ENCODE measurements at places on chromosomes 5 and 9.
A peak's percentile ranks its signal among the peaks of the same experiment; 100 is the strongest.

GRCh38 chr9:71937898-71938297 lies 26.5 kb downstream of the C9orf85 start:
- DNase-seq = no peak

- DNase-seq = no peak
These were observed 11.2 kb downstream of the RXRA start for GRCh38 chr9:134337469-134337868.

DNA sequence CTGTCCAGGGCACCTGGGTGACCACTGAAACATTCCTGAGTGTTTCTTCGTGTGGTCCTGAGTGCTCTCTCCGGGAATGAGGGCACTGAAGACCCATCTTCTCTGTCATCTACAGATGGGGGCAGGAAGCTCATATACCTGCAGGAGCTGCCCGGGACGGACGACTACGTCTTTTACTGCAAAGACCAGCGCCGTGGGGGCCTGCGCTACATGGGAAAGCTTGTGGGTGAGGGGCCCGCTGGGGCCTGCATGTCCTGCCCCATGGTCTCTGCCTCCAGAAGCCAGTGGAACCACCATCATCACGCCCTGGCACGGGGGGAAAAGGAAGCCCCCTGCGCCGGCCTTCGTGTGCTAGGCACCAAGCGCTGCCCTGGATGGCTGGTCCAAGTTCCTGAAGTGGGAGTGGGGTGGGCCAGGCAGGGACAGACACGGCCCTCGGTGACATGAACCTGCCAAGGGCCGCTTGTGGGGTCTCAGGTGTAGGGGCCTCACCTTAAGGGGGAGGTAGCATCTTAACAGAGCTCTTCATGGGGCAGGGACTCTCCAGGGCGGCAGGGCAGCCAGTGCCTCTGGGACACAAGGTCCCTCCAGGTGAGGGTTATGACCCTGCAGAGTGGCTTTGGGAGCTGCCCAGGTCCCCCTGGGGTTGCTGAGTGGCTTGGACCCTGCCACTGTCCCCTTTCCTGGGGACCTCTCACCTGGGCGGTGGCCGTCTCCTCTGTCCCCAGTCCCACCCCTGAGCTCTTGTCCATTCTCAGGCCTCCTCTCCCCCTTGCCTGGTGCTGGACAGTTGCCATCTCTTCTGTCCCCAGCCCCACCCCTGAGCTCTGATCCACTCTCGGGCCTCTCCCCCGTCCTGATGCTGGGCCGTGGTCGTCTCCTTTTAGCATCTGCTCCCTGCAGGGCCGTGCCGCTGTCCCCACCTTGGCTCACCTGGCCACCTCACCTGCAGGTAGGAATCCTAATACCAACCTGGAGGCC lies 2.1 kb downstream of the OBP2A start:
- no peak for DNase-seq

- no peak for DNase-seq
These were observed 297.7 kb downstream of the MSX2 start for GRCh38 chr5:175021841-175022625.

DNA sequence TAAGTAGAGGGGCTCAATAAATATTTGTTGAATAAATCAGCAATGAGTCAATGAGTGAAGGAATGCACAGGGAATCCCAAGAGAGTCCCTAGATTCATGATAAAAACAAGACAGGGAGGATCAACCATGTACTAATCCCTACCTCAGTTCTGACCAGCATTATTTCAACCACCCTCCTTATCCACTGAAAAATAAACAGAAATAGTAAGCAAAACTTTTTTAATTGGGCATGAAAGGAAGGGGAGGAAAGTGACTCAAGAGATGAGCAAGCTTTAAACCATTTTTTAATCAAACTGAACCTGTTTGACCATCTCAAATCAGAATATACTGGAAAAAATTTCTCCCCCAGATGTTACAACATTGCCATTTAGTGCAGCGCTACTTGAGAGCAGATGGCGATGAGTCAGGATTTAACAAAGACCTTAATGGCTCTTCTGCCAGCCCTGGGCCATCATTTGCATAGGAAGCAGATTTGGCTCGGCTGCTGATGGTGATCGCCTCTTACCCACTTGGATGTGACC lies 194.8 kb upstream of the SLC30A5 start:
- DNase-seq = no peak

GRCh38 chr9:99720455-99721050 lies 101.1 kb upstream of the NR4A3 start:
- no peak for DNase-seq

DNA sequence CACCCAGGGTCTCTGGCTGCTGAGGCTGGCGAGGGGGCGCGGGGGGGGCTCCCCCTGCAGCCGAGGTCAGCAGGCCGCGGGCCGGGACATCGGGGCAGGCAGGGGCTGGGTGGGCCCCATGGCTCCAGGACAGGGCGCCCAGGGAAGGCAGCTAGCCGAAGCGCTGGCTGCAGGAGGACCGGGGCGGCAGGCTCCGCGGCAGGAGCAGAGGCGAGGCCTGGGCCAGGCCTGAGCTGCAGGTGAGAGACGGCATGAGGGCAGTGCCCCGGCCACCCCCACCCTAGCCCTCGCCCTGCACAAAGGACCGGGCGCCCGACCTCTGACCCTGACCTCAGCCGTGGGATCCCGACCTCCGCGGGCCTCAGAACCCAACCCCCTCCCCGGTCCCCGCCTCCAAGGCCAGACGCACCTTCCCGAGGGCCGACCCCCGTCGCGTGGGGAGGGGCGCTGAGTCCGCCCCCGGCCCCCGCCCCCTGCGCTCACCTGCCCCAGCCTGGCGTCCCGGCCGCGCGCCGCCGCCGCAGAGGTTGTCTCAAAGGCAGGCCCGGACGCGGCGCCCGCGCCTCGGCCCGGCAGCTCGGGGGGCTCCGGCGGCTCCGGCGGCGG lies 431 bp downstream of the RNF208 start:
- no peak for DNase-seq

DNA sequence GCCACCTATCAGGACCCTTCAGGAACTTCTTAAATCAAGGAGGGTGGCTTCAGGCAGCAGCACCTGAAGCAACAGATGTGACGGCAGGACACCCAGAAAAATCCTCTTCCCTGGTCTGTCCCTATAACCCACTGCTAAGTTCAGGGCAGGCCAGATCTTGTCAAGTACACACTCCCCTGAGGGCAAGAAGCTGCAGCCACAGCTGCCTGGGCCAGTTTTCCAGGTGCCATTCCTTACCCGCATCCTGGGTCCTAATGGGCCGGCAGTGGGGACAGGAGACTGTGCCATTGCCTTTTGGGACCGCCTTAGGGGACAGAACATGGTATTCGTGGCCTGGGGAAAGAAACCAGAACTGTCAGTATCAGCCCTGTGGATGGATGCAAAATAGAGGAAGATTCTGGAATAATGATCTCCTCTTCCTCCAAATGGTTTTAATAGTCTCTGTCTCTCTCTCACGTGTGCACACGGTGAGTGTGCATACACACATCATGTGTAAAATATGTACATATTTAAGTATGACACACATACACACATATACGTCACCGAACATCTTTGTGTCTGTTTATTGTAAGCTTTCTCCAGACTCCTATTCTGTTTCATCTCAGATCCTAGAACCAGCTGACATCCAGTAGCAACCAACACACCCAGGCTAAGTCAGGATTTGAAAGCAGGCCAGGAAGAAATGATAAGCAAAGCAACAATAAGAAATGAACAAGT lies 14.0 kb downstream of the ORM2 start:
- DNase-seq = peak; percentile 27

DNA sequence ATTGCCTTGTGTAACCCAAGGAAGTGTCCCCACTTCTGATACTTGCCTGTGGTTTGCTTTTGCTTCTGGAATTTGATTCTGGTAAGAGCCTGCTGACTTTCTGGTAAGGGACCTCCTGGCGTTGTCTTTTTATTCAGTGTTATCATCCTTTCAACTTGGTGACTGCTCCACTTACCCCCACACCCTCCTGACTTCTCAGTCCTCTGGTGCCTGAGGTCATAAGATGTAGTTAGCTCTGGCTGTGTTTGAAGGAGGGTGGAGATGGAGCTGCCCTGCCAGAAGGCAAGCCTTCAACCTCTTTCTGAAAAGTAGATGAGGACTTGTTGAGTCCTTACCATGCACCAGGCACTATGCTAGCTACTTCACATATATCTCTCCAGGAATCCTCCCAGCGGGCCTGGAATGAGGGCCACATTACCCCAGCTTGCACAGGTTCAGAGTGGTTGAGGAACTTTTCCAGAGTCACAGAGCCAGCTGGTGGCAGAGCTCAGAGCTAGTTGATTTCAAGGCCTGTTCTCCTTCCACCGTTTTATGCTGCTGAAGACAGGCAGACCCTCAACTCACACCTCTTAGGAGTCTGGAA lies 45.2 kb upstream of the PITX1 start:
- DNase-seq = peak; percentile 18

GRCh38 chr9:136787690-136788400 lies 3.3 kb upstream of the TMEM141 start:
- DNase-seq = peak; percentile 74

DNA sequence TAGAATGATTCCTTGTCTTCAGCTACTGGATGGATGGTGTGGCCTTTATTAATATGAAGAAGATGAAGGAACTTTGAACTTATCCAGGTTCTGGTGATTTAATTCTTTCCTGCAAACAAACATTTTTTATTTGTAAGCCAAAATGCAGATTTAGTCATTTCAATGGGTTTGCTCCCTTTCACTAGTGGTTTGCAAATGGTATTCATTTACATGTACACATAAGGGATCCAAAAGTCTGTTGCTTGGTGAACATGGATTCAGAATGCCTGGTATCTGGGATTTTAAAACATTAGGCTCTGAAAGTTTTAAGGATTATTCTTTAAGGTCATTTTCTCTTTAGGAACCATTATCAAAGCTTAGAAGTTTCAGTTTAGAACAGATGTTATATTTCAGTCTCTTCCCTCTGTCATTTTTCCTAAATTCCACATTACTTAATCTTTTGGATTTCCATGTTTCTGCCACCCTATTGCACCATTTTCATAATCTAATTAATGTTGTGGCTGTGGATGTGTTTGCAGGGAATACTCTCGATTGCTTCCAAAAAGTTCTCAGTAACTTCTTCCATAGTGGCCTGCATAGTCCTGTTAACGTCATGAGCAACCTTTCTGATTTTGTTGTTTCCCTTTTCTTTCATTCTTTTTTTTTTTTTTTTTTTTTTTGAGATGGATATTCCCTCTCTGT lies 10.1 kb downstream of the TTC1 start:
- no peak for DNase-seq

DNA sequence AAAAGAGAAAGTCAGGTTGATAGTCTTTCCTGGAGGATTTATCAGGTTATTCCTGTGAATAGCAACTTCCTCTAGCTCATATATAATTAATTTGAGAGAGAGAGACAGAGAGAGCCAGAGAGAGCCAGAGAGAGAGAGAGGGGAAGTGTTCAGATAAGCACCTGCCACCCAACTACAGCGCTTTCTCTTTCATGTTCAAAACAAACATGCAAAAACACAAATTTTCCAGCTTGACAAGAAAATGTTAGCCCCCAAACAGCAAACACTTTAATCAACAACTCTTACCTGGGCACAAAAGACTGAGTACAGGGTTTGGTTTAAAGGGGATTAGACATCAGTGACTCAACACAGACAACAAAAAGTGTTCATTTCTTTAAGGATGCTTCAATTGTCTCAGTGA lies 61.7 kb upstream of the PLPP6 start:
- no peak for DNase-seq

DNA sequence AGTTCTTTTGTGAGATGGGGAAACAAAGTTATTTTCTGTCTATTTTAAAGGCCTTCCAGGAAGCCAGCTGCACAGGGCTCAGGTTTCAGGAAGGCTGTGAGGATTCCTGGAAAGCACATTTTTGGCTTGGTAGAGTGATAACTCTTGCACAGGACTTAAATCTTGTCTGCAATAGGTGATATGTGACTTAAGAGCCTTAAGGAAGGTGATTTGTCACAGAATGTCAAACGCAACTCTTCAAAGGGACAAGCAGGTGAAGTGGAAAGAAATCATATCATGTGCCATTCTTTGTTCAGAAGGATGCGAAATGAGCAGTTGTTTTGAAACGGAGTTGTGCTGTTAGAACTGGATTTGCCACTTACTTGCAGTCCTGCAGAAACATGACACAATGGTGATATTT lies 459.3 kb downstream of the MAT2B start:
- no peak for DNase-seq

DNA sequence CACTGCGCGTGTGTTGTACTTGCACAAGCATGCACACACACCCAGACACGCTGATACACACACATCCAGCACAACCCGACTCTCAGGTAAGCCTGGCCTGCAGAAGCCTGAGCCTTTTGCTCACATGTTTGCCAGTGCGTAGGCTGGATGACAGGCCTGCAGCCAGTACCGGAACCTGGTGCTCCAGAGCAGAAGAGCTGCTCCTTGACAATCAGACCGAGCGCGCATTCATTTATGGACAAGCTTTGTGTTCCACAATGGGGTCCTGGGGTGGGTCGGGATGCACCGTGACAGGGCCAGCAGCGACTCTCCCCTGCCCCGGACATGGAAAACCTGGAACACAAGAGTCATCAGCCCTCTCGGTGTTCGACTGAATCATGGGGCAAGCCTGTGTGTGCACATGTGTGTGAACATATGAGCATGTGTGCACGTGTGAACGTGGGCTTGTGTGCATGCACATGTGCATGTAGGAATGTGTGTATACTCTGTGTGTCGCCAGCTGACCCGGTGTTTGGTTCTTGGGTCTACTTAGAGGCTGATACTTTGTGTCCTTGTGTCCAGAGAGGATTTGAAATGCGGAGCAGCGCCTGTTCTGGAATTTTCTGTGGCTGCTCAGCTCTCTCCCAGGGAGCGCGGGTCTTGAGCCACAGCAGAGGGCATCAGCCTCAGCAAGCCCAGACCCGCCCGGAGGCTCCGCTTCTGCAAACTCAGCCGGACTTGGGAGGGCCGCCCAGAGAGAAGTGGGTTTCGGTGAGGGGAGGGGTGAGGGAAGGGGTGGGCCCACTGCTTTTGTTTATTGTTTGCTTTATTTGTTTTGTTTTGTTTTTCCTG lies 32.2 kb downstream of the IRX4 start:
- no peak for DNase-seq

DNA sequence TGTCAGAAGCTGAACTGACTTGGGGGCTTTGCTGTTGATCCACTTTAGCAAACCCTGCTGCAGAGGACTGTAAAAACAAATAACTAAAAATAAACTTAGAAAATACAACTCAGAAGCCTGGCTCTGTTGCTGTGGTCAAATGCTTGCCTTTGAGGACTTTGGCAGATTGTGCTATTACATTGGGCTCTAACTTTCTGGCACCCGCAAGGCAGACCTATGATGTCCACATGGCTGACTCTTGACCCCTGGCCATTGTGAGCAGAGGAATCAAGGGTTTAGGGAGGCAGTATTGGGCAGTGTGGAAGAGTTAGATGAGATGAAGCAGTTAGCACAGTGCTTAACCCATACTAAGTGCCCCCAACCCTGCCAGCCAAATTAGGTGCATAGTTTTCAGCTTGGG lies 34.0 kb downstream of the OTULIN start:
- no peak for DNase-seq

Measured in right forelimb (tissue), 1 donor.